A673 (cell line): ENCODE measurements at places on chromosomes 2 and 18.

- DNase-seq = no peak
Observed at GRCh38 chr2:11305958-11306357, 38.5 kb downstream of the ROCK2 start.

GRCh38 chr18:58532972-58533371 is 95.9 kb downstream of the ALPK2 start:
- DNase-seq = no peak

DNA sequence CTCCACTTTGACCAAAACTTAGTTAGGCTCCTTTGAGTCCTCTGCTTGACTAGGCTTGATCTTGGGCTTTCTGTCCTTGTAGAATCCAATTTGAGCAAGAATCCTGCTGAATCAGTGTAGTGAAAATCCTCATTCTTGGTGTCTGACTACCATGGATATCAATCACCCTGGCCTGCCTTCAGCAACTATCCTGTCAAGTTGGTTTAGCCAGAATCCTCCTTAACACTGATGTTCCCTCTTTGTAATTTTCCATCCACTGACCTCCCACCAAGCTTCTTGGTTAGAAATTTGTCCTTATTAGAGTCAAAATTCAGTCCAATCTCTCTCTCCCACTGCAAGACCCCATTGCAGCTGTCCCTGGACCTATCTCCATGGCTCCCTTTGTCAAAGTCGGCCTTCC is 494 bp upstream of the RBM45 start:
- no peak for DNase-seq

GRCh38 chr18:79512461-79513380 is 117.0 kb downstream of the NFATC1 start:
- no peak for DNase-seq

DNA sequence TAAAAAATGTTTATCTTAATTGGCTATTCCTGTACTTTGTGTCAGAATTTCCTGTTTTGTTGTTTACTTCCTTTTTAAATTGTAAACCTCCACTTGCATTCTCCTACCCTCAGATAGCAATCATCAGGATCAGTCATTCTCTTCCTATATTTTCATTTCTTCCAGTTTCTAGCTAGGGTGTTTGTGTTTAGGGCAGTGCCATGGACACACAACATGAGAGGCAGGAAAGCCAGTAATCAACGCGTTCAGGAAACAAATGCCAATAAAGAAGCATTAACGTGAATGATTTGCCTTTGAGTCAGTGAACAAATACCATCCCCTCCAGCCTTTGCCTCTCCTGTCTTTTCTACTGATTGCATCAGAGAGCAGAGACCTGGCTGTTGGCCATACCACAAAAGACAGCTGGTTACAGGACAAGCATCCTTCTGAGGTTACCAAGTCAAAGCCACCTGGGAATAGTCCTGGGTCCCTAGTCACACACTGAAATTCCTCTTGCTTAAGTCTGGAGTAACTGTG is 56.7 kb upstream of the FHL2 start:
- DNase-seq = peak; percentile 27
